CD4-positive, alpha-beta T cell (primary cell): ENCODE measurements at places on chromosomes 3 and 15. TPM values are rescaled to one million over a fixed set of nuclear protein-coding genes. Genes with fewer than 3 reads are reported as not detected.

DNA sequence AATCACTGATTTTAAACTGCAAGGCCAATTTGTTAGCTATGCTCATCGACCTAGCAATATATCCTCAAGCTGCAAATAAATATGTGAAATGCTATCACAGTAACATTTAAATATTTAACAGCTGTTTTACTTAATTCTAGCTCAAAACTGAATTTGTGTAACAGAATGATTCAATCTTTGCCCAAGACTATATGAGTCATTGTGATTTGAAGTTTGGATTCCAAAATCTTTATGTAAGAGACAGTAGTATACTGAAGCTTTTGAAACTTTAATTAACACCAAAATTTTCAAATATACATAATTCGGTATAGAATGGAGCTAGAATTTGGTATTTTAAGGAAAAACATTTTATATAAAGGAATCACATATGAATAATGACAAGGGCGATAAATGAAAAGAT lies 603.0 kb upstream of the ROBO2 start:
- no peaks in the 10 kb centered on the region for H3K4me1 ChIP-seq
- no peak for DNase-seq
- H3K4me3 ChIP-seq, result no peak overlapping the region
- no peaks in the 10 kb centered on the region for H3K36me3 ChIP-seq
- H3K27me3 ChIP-seq, result no peaks in the 10 kb centered on the region
- no peak overlapping the region for H3K27ac ChIP-seq

The ITGA11 gene
- 0.20 TPM for total RNA-seq

GRCh38 chr3:149586871-149587270 lies 71.0 kb downstream of the WWTR1 start:
- H3K4me1 ChIP-seq, result no peaks in the 10 kb centered on the region
- no peak overlapping the region for H3K27ac ChIP-seq
- no peak for DNase-seq
- H3K27me3 ChIP-seq, result no peaks in the 10 kb centered on the region

The DNAJA4 gene
- 48.5 TPM for total RNA-seq

- H3K4me1 ChIP-seq, result no peaks in the 10 kb centered on the region
- H3K27ac ChIP-seq, result no peak overlapping the region
- DNase-seq, result no peak
- H3K4me3 ChIP-seq, result no peak overlapping the region
Observed at GRCh38 chr3:120661106-120661905, 20.7 kb downstream of the HGD start.

- no peak overlapping the region for H3K27ac ChIP-seq
- no peak overlapping the region for H3K4me3 ChIP-seq
- H3K4me1 ChIP-seq, result no peaks in the 10 kb centered on the region
- no peak for DNase-seq
- no peaks in the 10 kb centered on the region for H3K36me3 ChIP-seq
- no peaks in the 10 kb centered on the region for H3K27me3 ChIP-seq
Observed at GRCh38 chr3:32586356-32586755, 15.7 kb upstream of the DYNC1LI1 start.

The CHL1 gene
- not detected for total RNA-seq

- H3K27me3 ChIP-seq, result no peaks in the 10 kb centered on the region
- DNase-seq, result no peak
- no peaks in the 10 kb centered on the region for H3K4me1 ChIP-seq
- H3K4me3 ChIP-seq, result no peak overlapping the region
Observed at GRCh38 chr3:17639765-17640164, 102.7 kb downstream of the TBC1D5 start.

The TMCO5A gene
- total RNA-seq, result not detected

The HACD3 gene
- total RNA-seq, result 13.9 TPM

- H3K4me3 ChIP-seq, result no peak overlapping the region
Observed at GRCh38 chr3:47989981-47990440, 26.2 kb downstream of the MAP4 start.

DNA sequence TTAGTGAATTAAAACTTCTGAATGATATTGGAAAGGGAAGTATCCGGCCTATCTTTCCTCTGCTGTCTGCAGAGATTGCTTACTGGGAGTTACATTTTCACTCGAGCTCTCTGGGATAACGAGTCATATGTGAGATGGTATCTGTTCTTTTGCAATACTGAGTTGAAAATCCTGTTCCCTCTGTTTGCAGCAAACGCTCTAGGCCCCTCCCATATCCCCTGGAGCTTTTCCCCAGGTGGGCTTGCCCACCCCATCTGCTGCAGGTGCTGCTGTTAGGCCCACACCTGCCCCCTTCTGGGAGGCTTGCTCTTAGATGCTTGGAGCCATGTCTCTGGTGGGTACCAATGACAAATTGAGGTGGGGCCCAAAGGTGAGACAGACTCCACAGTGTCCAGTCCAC lies 42.7 kb upstream of the MTMR10 start:
- no peaks in the 10 kb centered on the region for H3K36me3 ChIP-seq
- no peaks in the 10 kb centered on the region for H3K27me3 ChIP-seq
- no peaks in the 10 kb centered on the region for H3K4me1 ChIP-seq
- no peak overlapping the region for H3K27ac ChIP-seq
